ENCODE measurements at places on chromosomes 11 and 22.
A peak's percentile ranks its signal among the peaks of the same experiment; 100 is the strongest.

DNA sequence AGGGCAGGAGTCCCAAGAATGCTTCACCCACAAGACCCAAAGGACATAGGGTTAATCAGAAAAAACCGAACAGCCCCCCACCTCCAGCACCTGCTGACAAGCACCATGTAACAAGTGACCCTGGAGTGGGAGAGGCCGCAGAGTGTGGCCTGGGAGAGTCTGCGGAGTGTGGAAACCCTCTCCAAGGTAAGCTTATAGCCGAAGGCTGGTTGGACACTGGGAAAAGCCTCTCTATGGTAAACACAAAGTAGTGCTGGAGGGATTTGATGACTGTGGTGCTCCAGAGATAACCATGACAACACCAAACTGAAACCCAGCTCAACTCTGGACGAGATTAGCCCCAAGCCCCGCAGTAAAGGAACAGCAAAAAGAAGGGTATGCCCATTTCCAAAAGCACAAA, 19.2 kb downstream of the ASCL2 start:
- no peak for DNase-seq

DNA sequence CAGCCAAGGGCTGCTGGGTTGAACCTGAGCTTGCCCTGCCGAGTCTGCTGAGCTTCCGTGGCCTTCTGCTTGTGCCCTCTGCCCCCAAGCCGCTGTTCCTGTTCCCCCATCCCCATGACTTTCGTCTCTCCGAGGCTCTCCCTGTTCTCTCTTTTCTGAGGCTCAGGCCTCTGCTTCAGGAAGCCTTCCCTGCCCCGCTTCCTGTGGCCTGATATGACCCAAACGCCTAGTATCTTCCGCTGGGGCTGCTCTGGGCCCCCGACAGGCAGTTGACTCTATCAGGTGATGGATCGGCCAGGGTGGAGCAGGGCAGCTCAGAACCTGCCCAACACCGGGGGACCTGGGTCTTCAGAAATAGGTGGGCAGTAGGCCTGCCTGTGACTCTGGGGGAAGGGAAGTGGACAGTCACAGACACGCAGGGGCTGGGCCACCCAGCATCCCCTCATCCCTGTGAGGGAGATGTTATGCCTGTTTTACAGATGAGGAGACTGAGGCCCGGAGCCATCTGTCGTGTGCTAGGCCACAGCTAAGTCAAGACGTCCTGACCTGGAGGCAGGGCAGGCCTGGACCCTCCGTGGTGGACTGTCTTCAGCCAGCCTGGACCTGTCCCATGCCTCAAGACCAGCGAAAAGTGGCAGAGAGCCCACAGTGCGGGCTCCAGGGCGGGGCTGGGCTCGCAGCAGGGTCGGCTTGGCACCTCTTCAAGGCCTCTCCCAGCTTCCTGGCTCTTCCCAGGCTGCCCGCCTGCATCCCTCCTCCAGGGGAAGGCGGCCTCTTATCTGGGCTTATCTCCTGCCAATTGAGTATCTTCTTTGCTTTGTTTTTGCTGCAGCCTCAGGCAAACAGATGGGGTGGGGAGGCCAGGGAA, 16.2 kb downstream of the BAD start:
- no peak for DNase-seq

DNA sequence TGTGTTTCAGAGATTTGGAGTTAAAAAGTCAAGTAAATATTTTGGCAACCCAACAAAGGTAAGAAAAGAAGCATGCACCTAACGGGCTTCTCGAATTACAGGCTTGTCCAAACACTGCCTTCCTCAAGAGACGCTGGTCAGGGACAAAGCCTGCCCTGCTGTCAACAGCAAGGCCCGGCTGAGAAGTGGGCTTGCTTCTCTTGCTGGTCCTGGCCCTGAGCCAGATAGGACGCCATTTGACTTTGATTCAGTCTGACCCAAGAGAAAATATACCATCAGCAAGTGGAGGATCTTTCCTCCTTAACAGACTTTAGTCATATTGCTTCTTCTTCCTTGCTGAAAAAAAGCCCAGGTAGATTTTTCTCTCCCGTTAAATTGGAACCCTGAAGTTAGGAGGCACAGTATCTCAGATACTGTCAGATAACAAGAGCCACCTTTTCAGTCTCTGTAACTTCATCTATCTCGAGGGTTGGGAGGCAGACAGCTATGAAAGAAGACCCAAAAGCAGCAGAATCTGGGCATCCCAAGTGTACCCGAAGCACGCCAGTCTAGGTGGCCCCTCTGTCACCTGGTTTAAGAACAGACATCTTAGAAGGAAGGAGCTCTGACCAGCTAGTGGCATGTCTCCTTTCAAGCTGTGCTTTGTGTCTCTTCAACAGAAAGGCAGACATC, 57.5 kb downstream of the C22orf31 start:
- no peak for DNase-seq

DNA sequence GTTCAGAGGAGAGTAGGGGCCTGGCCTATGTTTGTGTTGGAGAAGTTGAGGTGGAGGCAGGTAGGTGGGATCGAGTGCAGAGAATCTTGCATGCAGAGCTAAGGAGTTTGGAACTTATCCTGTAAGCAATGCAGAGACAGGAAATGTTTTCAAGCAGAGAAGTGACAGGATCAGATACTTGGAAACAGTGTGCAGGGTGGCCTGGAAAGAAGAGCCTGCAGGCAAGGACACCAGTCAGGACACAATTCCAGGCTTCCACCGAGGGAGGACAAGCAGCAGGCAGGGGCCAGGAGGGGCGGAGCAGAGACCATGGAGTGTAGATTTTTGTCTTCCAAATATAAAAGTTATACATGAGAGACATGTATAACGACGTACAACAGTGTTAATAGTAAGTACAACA, 26.9 kb upstream of the CECR2 start:
- no peak for DNase-seq

- no peak for DNase-seq
These were observed 14.2 kb downstream of the PTDSS2 start for GRCh38 chr11:464316-464715.

GRCh38 chr11:61545341-61545740, 35.5 kb downstream of the SYT7 start:
- DNase-seq: no peak

GRCh38 chr11:61258546-61258945, 17.6 kb downstream of the PGA5 start:
- no peak for DNase-seq

DNA sequence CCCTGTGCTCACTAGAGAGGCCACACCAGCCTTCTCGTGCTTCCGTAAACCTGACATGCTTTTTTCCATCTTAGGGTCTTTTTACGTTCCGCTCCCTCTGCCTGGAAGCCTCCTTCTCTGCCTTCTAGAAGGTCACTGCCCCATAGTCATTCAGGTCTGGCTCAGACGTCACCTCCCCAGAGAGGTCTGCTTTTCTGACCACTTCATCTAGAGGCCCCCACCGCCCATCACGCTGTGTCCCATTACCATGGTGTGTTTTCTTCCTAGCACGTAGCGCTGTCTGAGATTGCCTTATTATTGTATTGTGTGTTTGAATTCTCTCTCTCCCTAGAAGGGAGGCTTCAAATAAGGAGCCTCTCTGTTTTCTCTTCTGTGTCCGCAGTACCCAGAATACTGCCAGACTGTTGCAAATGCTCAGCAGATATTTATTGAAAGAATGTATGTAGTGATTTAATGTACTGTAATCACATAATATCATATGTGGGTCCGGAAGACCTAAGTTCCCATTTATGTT, 10.0 kb downstream of the TAB1 start:
- no peak for DNase-seq

DNA sequence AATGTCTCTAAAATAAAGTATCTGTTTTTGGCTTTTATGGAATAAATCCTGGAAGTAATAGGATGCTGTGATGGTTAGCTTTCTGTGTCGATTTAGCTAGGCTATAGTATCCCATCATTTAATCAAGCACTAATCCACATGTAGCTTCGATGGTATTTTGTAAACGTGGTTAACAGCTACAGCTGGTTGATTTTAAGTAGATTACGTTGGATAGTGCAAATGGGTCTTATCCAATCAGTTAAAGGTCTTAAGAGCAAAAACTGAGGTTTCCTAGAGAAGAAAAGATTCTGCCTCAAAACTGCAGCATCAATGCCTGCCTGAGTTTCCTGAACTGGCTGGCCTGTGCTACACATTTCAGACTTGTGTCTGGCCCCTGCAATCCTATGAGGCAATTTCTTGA, 314.2 kb upstream of the SORL1-AS1 start:
- DNase-seq: no peak

DNA sequence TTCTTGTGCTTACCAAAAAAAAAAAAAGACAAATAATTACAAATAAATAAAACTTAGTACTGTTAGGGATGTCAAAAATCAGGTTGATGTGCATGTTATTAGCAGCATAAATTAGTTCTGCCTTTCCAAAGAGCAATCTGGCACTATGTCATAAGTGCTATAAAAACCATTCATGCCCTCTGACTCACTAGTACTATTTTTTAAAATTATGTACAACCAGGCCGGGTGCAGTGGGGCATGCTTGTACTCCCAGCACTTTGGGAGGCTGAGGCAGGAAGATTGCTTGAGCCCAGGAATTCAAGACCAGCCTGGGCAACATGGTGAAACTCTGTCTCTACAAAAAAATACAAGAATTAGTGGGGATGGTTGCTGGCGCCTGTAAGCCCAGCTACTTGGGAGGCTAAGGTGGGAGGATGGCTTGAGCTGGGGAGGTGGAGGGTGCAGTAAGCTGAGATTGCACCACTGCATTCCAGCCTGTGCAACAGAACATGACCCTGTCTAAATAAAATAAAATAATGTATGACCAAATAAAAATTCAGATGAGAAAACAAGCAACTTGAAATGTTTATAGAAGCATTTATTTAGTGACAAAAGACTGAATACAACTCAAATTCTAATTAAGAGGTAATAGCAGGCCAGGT, 25.3 kb downstream of the UEVLD start:
- no peak for DNase-seq

DNA sequence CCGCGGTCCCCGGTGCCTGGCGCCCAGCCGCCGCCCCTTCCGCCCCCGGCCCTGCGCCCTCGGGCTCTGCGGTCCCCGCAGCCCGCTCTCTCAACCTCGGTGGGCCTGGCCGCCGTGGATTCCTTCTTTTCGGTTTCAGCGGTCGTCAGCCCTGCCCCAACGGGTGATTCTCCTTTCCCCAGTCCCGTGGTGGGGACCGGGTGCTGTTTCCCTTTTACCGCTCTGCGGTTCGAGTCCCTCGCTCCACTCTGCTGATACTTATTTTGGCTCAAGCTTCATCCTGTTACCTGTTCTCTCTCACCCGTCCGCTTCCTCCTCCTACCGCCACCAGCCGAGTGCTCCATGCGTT, 494 bp downstream of the ZDHHC5 start:
- no peak for DNase-seq

DNA sequence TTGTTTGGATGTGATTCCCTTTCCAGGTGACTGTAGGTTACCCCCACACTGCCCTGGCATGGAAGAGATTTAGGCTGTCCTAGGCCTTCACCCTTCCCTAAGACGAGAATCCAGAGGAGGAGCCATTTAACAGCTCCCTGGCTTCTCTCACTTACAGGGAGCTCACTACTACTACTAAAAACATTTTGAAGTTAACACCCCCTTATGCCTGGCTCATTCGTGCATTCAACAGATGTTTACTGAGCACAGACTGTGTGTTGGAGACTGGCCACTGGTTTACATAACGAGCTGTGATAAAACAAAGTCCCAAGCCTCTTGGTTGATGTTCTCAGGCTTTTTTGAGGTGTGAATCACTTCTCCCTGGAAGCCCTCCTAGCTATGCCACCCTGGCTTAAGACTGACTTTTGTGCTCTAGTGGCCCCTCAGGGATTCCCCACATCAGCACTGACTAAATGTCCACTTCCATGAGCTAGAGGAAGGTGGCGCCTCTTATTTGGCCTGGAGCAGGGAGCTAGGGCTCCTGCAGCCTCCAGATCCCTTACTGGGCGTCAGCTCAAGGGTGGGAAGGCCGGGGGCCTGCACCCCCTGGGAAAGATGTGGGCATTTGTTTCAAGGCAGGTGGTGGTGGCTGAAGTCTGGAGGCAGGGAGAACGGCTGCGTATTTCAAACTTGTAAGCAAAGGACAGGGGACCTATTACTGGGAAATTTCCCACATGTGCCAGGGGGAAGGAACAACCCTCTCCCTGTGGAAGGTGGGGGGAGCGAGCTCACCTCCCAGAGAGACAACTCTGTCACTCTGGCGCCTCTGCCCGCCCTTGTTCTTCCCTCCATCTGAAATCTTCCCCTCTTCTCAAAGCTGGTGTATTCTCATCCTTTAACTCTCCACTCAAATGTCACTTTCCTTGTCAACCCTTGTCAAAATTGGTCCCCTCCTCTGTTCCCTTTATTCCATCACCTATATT, 19.4 kb upstream of the MALAT1 start:
- no peak for DNase-seq

DNA sequence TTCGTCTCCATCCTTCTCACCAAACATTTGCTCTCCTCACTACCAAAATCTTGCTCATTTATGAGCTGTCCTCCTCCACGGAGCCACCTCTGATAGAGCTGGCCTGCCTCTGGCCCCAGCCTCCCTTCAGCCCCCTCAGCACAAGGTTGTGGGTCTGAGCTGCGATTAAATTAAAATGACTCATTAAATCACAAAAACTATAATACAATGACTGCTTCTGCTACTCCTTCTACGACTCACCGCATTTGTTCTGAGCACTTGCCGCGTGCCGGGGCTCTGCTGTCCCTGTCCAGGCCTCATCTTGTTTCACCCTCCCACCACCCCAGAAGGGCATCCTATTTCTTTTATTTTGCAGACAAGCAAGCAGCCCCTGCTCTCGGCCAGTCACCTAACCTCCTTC, 49.2 kb upstream of the TIMP3 start:
- DNase-seq: no peak

DNA sequence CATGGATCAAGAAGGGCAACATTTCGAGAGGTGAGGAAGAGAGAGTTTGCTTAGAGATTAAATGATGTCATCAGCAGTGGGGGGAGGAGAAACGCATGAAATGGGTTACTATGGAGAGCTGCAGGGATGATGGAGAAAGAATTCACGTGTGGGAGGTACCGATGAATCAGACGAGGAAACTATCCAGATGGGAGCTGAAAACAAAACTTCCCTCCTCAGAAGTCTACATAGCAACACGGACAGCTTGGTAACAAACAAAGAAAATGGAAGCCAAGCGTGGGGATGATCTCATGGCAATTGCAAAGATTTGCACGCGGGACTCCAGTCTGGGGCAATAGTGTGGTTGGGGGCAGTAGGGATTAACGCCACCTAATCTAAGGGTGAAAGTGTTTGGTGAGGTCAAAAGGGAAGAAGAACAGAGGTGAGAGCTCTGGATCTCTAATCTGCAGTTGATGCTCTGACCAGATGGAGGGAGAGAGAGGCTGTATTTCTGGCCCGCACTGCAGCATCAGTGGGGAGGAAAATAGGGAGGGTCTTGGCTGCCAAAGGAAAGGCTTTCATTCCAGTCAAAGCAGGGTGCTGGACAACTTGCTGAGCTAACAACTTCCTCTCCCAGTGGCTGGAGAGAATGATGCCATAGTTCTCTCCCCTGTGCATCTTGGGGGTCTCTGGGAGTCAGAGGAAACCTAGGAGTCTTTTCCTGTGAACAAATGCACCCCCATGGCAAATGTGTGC, 43.4 kb upstream of the CSNK2A3 start:
- peak; percentile 90 for DNase-seq

DNA sequence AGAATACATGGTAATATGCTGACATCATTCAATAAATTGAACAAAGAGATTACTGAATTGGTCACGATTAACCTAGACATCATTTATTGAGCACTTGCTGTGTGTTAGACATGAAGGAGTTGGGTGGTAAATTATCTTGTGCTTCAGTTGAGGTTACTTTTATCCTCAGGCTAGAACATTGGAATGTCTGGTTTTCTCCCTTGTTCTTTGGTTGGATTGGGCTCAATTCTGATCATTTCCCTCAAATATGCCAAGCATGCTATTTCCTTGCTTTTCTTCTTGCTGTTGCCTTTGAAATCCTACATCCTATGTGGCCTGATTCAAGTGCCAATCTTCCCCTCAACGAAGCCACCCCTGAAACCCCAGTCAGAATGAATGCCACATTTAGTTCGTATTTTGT, 65.8 kb downstream of the DEUP1 start:
- DNase-seq: no peak

GRCh38 chr11:86034710-86035109, 34.2 kb downstream of the PICALM start:
- no peak for DNase-seq

All from fibroblast of the conjunctiva (primary cell).